ENCODE measurements at places on chromosomes 7 and 10.

DNA sequence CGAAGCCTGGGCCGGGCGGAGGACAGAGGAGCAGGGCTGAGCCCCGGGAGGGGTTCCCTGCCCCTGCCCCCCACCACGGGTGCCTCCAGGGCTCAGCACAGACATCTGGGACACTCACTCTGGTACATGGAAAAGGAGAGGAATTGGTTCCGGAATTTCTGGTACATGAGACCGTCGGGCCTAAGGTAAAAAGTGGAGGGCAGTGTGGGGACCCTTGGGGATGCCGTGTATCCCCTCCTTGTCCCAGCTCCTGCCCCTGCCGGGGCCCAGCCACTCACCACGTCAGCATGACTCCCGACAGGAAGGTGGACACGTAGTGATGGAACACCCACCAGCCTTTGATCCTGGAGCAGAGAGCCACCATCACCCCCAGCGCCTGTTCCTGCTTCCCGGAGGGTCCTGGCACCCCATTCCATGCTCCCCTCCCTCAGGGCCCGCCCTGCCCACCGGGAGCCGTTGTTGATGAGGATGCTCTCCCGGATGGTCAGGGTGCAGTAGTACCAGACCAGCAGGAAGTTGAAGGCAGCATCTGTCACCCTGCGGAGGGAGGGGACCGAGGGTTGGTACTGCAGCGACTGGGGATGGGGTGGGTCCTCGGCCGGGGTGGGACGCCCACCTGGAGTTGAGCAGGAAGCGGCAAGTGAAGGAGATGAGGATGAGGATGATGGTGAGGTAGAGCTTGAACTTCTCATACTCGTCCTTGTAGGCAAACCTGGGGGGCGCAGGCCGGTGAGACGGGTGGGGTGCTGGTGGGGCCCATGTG, 6.4 kb downstream of the TMEM120A start:
- DNase-seq: no peak

- DNase-seq: no peak
Observed at GRCh38 chr10:11530806-11531205, 80.6 kb downstream of the USP6NL start.

DNA sequence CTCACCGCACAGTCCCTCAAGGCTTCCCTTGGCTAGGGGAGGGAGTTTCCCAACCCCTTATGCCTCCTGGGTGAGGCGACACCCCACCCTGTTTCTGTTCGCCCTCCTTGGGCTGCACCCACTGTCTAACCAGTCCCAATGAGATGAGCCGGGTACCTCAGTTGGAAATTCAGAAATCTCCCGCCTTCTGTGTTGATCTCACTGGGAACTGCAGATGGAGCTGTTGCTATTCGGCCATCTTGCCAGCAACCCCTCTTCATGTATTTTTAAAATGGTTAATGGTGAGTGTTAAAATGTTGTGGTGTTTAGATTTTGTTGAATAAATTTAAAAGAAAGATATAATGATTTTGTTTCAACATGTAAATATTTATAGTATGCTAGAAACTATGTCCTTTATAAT, 22.0 kb downstream of the UMAD1 start:
- DNase-seq: no peak

- DNase-seq: no peak
Observed at GRCh38 chr10:73480158-73480557, 15.7 kb downstream of the PPP3CB start.

DNA sequence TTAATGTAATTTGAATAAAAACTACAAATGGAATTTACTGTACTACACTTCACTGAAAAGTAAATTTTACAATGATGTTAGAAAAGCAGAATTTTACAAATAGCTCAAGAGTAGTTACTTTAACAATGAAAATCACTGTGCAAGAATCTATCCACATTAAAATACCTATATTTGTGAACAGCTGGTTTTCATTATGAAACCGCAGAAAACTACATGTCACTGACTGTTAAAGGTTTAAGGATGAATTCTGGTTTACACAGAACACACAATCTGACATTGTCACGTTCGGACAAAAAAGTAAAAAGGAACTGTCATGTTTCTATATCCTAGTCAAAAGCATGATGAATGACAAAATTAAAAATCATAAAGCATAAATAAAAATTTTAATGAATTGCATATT, 415.3 kb upstream of the PRKCQ start:
- DNase-seq: no peak
